ENCODE measurements at places on chromosomes 3 and 15. TPM values are rescaled to one million over a fixed set of nuclear protein-coding genes. Genes with fewer than 3 reads are reported as not detected.

Gene SEMA3G
- total RNA-seq: 12.5 TPM

Gene OR5K2
- total RNA-seq: not detected

Gene DUOX1
- 4.5 TPM for total RNA-seq

Gene HCN4
- total RNA-seq: not detected

Gene DZIP3
- 9.3 TPM for total RNA-seq

Gene RBSN
- total RNA-seq: 32.4 TPM

Gene GOLGA8J
- 1.5 TPM for total RNA-seq

Gene MAPK6
- total RNA-seq: 23.4 TPM

Gene CORO2B
- 3.8 TPM for total RNA-seq

Gene PAQR5
- 0.71 TPM for total RNA-seq

Gene LDHAL6B
- not detected for total RNA-seq

Gene PLXNB1
- total RNA-seq: 69.9 TPM

Gene SAMMSON
- total RNA-seq: 14.7 TPM

Gene FGF7
- total RNA-seq: 126 TPM

Gene ESYT3
- 2.7 TPM for total RNA-seq

Gene KNG1
- total RNA-seq: not detected

Gene DPPA2
- not detected for total RNA-seq

Gene STRA6
- total RNA-seq: 0.51 TPM

Gene CHRFAM7A
- 13.2 TPM for total RNA-seq

Gene CCR9
- not detected for total RNA-seq

Gene CCR8
- not detected for total RNA-seq

Gene WDR49
- 1.7 TPM for total RNA-seq

Gene P2RY13
- 2.7 TPM for total RNA-seq

Gene MTHFS
- 8.6 TPM for total RNA-seq

Gene NMD3
- total RNA-seq: 56.5 TPM

Gene CLDN18
- total RNA-seq: not detected

Gene COL6A5
- not detected for total RNA-seq
